ENCODE measurements at places on chromosomes 2 and 18.

DNA sequence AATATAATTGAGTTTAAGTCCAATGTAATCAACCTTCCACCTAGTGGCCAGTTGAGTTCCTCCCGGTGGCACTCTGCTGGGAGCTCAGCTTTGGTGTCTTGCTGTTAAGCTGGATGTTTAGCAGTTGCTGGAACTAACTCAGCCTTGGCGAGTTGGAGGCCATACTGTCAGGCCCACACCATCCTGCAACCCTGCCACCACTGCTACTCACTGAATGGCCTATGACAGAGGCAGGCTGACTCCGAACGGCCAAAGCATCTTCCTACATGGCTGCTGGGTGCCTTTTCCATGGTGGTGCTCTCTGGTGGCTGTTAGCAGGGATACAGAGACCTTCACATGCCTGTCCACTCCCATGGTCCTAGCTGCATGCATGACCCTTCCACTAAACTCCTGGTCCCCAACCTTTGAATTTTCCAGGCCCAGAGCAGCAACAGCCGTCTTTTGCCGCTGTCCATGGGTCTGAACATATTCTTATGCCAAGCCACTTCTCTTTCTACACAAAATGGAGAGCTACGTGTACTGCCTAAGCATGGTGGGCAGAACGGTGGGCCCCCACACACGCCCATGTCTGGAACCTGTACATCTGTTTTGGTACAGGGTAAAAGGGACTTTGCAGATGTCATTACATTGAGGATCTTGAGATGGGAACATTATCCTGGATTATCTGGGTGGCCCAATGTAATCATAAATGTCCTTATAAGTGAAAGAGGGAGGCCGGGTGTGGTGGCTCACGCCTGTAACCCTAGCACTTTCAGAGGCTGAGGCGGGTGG is 15.0 kb upstream of the TRAF3IP1 start:
- no peak for DNase-seq

DNA sequence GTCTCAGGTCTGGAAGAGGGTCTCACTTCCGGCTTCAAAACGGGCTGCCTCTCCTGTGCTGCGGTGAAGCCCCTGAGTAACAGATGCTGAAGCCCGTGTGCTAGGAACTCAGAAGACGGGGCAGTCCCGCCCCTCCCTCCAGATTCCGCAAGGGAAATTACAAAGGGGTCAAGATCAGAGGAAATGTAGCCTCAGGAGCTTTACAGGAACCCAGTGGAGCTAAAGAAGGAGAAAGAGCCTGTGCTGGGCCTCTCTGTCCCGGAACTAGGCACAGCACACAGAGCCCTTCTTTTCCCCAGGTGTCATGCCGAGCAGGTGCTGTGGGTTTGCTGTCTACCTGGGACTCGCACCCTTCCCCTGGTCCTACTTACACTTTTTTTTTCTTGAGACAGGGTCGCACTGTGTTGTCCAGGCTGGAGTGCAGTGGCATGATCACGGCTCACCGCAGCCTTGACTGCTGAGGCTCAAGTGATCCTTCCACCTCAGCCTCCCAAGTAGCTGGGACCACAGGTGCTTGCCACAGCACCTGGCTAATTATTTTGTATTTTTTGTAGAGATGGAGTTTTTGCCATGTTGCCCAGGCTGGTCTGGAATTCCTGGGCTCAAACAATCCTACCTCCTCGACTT is 72.7 kb upstream of the MAP4K4 start:
- DNase-seq: no peak

GRCh38 chr2:196696423-196697079 is 57.0 kb downstream of the CCDC150 start:
- peak; percentile 17 for DNase-seq

DNA sequence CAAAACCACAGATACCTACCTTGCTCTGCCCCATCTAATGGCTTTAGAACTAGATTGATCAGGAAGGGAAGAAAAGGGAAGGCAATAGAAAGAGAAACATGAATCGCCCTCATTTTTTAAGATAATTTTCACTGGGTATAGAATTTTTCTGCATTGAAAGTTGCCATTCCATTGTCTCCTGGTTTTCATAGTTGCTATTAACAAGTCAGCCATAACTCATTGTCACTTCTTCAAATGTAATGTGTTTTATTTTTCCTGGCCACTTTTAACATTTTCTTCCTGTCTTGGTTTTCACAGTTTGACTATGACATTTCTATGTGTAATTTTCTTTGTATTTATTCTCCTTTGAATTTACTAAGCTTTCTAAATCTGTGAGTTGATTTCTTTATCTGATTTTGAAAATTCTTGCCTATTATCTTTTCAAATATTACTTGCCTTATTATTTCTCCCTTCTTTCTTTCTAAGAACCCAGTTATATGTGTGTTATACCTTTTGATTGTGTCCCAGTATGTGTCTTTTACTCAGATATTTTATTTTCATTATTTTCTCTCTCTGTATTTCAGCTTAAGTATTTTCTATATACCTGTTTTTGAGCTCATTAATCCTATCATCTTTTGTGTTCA is 85.5 kb upstream of the GLI2 start:
- no peak for DNase-seq

GRCh38 chr2:10132043-10132575 is 9.6 kb downstream of the RRM2 start:
- no peak for DNase-seq

GRCh38 chr2:25112113-25112512 is 56.3 kb downstream of the POMC start:
- no peak for DNase-seq

DNA sequence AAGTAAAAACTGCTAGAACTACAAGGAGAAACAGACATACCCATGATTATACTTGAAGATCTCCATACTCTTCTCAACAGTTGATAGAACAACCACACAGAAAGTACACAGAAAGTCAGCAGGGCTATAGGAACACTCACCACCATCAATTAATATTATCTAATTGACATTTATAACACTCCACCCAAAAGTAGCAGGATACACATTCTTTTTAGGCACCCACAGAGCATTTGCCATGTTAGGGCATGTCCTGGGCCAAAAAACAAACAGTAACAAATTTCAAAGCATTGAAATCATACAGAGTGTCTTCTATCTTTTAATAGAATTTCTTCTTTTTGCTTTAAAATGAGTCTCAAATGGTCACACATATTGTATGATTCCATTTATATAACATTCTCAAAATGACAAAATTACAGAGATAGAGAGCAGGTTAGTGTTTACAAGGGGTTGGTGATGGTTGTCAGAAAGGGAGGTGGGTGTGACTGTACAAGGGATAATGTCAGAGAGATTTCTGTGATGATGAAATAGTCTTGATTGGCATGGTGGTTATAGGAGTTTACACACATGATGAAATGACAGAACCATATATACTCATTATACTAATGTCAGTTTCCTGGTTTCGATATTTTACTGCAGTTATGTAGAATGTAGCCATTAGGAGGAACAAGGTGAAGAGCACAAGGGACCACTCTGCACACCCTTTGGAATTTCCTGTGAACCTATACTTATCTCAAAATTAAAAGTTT is 82.8 kb downstream of the NCK2 start:
- no peak for DNase-seq

GRCh38 chr2:223090039-223090438 is 38.0 kb downstream of the KCNE4 start:
- DNase-seq: peak; percentile 71

DNA sequence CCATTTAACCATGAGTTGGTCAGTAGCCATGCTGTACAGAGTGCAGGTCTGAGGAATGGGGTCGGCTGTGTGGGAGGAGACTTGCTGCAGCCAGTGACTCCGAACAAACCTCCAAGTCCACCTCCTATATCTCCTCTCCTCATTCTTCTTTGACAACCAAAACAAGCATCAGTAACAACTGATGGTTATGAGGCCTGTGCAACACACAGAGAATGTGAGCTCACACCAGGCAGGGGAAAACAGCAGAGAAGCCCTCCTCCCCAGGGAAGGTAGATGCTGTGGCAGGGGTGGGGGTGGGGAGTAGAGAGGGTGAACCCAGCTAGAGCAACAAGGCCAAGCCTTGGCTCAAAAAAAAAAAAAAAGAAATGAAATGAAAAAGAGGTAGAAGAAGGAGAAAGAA is 12.3 kb upstream of the CNGA3 start:
- DNase-seq: no peak

GRCh38 chr2:210421916-210422315 is 54.6 kb downstream of the LANCL1 start:
- no peak for DNase-seq

DNA sequence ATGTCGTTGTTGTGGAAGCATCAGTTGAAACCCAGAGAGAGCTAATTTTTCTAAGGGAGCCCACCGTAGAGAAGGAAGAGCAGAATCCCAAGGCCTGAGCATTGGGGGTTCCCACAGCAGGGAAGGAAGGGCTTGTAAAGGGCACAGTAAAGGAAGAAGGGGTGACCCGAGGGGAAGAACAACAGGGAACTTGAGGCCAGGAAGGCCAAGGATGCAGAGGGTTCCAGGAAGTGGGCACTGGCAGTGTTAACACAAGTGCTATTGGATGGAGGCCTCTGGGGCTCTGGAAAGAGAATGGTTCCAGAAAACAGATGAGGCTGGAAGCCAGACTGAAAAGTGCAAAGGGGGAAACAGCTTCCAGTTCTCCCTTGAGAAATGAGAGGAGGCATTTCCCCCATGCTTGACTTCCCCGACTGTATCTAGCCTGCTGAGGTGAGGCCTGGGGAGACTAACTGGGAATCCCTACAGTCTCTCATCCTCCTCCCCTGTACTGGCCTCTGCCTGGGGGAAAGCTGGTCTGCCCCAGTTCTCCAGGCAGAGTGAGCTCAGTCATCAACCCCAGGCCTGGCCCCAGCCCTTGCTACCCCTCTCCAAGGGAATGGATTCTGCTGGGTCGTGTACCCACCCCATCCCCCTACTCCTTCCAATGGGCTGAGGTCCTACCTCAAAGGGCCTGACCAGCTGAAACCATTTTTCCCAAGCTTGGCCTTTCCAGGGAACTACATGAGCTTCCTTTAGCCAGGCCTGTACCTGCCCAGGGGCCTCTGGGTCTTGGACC is 43.2 kb upstream of the MRPL33 start:
- DNase-seq: no peak

DNA sequence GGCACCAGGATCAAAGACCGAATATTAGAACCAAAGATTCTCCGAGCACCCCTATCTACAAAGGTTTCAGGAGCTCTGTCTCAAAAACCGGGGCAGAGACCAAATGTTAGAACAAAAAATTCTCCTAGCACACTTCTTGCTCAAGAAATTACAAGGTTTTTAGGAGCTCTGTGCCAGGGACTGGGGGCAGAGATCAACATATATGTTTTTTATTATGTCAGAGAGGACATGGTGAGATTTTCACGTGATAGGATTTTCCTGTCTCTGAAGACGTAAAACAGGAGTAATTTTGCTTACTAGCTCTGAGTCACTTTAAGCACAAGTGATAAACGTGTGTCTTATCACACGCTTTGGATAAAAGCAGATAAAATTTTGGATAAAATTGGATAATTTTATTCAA is 34.8 kb upstream of the ODC1 start:
- DNase-seq: no peak

DNA sequence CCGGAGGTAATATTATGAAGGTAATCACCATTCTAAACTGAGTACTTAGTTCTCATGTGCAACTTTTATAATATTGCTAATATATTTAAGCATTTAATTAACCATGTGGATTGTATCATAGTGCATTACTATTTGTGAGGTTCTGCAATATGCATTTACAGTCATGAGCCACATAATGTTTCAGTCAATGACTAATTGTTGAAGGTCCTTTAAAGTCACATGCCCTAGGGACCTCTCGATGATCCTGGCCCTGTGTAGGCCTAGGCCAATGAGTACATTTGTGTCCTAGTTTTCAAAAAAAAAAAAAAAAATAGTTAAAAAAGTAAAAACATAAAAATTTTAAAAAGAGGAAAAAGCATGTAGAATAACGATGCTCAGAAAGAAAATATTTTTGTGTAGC is 298.0 kb downstream of the DSEL start:
- DNase-seq: no peak

DNA sequence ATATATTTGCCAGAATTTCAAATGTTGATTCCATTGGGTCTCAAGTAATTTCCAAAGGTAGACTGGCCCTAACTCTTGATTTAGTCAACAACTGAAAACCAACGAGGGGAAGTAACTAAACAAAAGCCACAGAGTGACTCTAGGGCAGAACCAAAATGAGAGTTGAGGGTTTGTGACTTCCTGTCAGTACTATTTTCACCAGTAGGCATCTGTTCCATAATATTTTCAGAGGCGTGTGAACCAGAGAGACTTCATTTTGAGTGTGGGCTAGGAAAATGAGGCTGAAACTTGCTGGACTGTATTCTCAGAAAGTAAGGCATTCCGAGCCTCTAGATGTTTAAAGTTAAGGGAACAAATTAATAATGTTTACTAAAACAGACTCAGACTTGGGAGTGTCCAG is 70.6 kb downstream of the GDF7 start:
- no peak for DNase-seq

GRCh38 chr18:13019301-13019700 is 28.1 kb downstream of the CEP192 start:
- no peak for DNase-seq

DNA sequence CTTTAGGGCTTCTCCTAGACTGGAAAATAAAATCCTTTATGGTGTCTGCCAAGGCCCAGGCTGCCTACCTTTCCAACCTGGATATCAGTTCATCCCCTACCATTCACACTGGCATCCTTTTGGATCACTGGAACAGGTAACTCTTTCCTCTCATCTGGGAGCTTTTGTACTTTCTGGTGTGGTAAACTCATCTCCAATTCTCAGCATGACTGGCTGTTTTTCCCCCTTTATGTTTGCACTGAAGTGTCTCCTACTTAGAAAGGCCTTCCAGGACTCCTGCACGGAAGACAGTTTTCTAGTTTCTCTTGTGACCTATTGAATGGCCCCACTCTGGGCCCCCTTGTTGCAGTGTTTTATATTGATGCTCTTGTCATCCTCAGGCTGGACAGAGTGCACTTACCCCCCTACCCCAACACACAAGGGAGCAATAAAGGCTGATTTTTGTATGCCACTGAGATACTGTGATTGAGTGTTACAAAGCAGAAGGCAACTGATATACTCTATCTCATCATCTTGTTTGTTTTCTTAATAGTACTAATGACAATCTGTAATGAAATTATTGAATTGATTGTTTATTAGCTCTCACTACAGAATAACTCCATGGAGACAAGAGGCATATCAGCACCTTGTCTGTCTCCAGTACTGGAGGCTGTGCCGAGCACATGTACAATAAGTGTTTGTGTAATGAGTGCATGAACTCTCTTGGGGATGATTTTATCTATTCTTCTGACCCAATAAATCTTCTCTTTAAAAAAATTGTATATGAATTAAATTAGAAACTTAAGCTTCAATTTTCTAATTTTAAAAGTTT is 129.9 kb downstream of the PIEZO2 start:
- DNase-seq: no peak
